ENCODE measurements at places on chromosomes 6 and 20.

GRCh38 chr6:21648475-21649050 lies 55.0 kb downstream of the SOX4 start:
- no peak for DNase-seq

GRCh38 chr20:40207655-40208054 lies 481.4 kb downstream of the MAFB start:
- no peak for DNase-seq

DNA sequence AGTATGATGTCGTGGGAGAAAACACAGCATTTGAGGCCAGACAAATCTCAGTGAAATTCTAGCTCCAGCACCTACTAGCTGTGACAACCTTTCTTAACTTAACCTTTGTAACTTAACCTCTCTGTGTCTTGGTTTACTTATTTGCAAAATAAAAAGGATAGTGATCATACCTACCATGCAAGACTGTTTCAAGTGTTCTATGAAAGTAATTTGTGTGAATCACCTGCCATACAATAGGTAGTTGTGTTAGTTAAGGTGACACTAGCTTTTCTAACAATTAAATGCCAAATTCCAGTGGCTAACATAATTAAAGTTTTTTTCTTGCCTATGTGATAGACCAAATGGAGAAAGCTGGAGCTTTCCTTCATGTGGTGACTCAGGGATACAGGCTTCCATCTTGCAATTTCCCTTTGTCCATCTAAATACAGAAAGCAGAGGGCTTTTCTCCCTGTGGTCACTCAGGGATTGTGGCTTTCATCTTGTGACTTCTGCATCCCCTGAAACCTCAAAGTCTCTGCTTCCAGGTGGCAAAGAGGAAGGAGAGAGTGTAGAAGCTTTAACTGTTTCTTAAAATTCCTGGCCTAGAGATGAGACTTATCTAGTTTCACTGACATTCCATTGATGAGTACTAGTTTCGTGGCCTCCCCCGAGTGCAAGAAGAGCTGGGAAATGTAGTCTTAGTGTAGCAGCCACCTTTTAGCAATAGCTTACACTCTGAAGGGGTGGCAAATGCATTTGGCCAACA lies 311.4 kb downstream of the CLIC5 start:
- DNase-seq: no peak

- DNase-seq: no peak
These were observed 76.5 kb downstream of the GJA10 start for GRCh38 chr6:89970609-89971337.

- DNase-seq: no peak
These were observed 260.5 kb upstream of the MARCKS start for GRCh38 chr6:113596387-113597230.

GRCh38 chr6:167047554-167047953 lies 48.4 kb downstream of the CEP43 start:
- DNase-seq: peak; percentile 86

GRCh38 chr6:25478973-25479372 lies 173.0 kb upstream of the SCGN start:
- DNase-seq: no peak

DNA sequence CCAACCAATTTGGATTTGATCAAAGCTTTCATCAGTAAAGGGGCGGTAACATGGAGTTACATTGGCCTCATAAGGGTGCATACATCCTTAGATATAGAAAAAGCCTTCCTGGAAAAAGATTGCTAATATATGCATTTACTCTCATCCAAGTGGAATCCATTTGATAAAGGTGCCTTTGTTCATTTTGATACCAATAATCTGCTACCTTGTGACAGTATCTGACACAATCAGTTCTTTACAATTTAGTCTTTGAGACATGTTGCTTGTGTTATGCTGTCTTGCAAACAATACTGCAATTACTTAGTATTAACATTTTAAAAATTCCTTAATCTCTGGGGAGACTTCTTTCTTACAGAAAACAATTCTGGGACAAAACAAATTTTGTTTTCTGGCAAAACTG lies 654.4 kb upstream of the SLC35B3 start:
- no peak for DNase-seq

- peak; percentile 32 for DNase-seq
These were observed 212.1 kb upstream of the PHACTR1 start for GRCh38 chr6:12504325-12504966.

DNA sequence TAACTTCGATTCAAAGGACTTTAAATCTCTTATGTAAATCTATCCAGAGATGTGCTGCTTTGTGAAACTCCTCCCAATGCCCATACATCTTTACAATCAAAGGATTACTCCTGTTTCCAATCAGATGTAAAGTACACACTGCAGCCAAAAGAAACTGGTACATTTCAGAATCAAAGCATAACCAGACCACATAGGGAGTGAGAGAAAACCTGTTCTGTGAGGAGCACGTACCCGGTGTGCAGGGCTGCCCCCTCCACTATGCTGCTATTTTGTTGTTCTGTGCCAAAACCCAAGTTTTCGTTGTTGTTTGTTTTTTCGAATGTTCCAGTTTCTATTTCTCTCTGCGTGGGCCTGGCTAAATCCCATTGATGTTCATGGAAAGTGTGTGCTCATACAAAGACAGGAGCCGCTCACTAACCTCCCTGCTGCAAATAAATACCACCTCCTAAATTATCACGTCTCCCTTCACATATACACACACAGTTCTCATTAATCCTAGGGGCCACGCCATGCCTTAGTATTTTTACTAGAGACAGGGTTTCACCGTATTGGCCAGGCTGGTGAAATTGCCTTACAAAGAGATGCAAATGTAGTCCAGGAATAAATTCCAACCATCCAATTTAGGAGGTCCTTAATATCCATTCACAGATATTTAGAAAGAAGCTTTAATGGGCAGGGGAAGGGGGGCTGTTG lies 52.9 kb downstream of the ATP9A start:
- DNase-seq: no peak

DNA sequence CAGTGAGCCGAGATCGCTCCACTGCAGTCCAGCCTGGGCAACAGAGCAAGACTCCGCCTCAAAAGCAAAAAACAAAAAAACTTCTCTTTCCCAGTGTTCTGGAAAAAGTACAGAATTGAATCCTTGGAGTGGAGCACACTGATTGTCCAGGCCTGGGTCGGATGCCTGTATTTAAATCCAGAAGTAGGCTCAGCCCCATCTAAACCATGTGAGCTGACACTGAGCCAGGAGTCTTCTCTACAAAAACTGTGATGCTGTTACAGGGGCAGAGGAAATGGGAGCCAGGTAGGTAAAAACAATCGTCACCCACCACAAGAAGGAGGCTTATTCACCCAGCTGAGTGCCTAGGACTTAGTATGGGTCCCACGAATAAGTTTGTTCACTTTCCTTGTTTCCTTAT lies 43.0 kb upstream of the PTPN1 start:
- DNase-seq: no peak

- no peak for DNase-seq
These were observed 171.3 kb downstream of the GRM1 start for GRCh38 chr6:146200176-146200575.

DNA sequence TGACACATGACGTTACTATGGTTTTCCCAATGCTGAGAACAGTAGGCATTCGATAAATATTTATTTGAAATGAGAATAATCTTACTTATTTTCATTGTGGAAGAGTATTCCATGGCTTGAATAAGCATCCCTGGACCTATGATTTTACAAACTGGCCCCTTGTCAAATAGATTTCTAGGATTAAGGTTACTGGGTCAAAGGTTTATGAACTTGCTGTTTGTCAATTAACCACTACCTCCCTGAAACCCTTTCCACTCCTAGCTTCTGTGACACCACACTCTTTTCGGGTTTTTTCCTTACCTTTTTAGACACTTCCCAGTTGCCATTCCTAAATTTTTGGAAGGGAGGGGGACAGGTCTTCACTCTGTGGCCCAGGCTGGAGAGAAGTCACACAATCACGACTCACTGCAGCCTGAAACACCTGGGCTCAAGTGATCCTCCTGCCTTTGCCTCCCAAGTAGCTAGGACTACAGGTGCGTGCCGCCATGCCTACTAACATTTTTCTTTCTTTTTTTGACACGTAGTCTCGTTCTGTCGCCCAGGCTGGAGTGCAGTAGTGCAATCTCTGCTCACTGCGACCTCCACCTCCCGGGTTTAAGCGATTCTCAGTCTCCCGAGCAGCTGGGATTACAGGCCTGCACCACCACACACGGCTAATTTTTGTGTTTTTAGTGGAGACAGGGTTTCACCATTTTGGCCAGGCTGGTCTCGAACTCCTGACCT lies 5.1 kb upstream of the SRSF6 start:
- DNase-seq: no peak

- no peak for DNase-seq
These were observed 65.3 kb upstream of the KCNK16 start for GRCh38 chr6:39387785-39388184.

GRCh38 chr6:90154755-90155470 lies 141.7 kb downstream of the BACH2 start:
- no peak for DNase-seq

DNA sequence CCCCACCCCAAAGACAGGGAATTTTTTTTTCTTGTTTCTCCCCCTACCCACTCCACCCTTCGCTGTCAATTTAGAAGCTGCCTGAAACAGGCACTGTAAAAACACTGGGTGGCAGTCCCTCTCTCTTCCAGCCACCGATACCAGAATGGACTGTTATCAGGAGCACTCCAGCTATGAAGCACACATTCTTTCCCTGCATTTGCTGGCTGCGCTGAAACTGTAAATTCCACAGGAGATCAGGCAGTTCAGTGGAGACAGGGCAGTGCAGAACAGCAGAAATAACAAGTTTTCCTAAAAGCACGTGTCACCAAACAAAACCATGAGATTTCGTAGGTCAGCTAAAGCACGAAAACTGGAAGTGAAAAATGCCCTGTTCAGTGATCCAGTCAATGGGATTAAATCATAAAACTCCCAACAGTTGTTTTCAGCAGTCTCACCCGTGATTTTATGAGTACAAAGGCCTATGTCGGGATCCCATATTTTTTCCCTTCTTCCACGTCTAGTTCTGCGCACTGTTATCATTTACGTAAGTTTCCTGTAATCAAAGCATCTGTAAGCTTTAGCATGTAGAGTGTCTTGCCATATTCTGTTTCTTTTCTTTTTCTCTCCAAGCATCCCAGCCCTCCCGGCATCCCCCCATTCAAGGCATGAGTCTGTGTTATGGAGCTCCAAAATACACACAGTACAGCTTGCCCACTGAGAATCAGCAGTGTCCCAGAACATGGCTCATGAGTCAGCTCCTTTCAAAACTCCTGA lies 359.9 kb upstream of the EPHA7 start:
- no peak for DNase-seq

- DNase-seq: no peak
These were observed 97.9 kb downstream of the SOD2 start for GRCh38 chr6:159595173-159595572.

GRCh38 chr6:27617700-27618689 lies 145.1 kb upstream of the ZNF184 start:
- DNase-seq: no peak

- DNase-seq: no peak
These were observed 951.8 kb upstream of the MAP3K7 start for GRCh38 chr6:91538622-91539021.

DNA sequence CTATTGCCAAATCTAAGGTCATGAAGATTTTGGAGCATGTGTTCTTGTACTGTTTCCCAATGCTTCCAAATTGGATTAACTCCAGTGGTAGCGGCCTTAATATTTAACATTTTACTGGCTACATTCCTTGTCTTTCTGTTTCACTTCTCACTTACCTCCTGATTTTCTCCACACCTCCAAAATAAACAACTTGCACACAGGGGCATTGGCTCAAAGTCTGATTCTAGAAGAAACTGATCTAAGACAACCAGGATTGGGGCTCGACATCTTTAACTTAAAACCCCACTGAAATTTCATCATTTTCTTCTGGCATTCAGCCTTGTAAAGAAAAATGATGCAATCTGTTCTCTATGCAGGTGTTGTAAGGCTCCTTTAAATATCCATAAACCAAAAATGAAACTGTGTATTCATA lies 557.9 kb upstream of the ID4 start:
- DNase-seq: no peak

Data from GM12878 (cell line).